ENCODE measurements at places on chromosomes 7 and 10.

DNA sequence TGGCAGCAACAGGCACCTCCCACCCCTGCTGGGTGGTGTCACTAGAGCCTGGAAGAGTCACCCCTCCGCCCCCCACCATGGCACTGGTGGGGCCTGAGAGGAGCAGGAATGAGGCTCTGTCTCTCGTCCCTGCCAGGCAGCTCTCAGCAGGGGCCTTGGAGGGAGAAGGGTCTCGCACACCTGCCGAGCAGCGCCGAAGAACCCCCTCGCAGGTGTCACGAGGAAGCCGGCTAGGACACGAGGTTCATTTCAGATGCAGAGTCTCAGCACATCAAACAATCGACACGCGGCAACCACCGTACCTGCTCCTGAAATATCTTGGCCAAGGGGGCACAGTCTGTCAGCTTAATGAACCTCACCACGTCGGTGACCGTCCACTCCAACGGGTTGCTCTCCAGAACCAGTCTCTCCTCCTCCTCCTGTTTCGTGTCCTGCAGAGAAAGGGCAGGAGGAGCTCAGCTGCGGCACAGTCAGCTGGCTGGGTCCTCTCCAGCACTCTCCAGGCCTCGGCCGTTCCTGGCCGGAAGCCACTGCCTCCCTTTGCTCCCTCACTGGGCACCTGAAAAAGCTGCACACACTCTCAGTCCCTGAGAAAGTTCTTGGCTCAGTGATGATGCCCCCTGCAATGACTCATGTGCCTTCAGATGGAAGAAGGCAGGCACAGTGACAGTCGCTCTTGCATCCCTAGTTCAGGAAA, 240.1 kb downstream of the SFMBT2 start:
- DNase-seq: no peak

- DNase-seq: no peak
These were observed 96.1 kb upstream of the MKLN1 start for GRCh38 chr7:131231381-131232220.

- DNase-seq: no peak
These were observed 260.1 kb upstream of the LRRN3 start for GRCh38 chr7:110830778-110831177.

- no peak for DNase-seq
These were observed 807.7 kb upstream of the ZWINT start for GRCh38 chr10:57168611-57169240.

DNA sequence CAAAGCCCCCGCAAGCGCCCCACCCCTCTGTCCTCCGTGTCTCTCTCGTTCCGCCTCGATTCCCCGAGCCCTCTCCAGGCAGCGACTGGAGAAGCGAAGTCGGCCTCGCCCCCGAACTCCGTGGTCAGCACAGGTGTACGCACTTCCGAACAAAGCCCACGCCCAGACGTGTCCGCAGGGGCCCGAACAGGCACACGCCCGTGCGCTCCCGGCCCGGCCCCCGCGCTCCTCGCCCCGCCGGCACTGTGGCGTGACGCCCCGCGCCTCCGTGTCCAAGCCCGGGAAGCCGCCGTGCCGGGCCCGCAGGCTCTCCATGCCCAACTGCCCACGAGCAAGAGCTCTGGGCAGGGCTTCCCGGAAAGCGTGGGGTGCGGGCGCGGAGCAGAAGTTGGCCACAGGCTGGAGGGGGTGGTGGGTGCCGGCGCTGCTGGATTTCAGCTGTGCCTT, 662 bp downstream of the NRCAM start:
- DNase-seq: no peak

DNA sequence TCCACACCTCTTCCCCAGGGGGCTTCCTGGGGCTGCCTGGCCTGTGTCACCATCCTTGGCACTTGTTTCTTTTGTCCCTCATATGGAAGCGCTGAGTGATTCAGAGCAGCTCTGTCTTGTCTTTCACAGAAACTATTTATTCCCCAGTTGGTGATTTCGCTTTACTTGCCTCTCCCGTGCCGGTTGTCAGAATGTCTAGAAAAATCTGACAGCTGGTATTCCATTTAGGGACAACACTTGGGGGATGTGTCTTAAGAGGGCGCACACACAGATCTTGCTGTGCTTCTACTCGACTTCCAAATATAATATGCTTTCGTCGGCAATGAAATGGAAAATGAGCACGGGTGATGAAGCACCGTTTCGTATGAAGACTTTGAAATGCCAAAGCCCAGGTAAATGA, 611.8 kb downstream of the CALN1 start:
- DNase-seq: no peak

DNA sequence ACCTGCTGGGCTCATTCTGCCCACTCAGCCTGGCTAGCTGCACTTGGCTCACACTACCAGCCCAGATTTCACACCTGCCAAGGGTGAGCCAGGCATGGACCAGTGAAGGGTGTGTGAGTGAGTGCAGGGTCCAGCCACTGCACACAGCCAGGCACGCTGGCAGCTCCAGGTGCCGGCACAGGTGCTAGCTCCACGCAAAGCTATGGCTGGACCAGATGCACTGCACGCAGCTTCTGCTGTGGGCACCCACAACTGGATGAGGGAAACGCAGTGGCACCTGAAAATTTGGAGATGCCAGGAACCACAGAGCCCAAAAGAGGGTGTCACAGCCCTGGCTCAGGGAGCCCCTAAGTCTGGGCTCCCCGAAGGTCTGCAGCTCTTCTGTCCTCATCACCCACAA, 24.9 kb upstream of the TES start:
- no peak for DNase-seq

DNA sequence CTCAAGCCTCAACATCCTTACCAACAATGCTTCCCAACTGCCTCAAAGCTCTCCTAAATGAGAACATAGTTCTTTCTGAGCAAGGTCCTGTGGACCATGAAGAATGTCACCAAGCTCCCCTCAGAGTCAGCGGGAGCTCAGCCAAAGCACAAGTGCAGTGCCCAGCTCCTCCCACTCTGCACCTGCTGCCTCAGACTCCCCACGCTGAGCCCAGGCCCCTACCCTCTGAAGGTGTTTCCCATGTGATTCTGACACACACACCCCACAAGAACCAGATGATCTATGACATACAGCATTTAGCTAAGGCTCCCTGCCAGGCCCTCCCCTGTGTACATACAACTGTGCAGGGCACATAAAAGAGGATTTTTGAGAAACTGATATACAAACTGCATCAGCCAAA, 19.2 kb downstream of the ERCC6 start:
- no peak for DNase-seq

GRCh38 chr7:130960208-130960988, 226.4 kb upstream of the KLF14 start:
- no peak for DNase-seq
